ENCODE measurements at places on chromosomes 7 and 10. TPM values are rescaled to one million over a fixed set of nuclear protein-coding genes. Genes with fewer than 3 reads are reported as not detected.

DNA sequence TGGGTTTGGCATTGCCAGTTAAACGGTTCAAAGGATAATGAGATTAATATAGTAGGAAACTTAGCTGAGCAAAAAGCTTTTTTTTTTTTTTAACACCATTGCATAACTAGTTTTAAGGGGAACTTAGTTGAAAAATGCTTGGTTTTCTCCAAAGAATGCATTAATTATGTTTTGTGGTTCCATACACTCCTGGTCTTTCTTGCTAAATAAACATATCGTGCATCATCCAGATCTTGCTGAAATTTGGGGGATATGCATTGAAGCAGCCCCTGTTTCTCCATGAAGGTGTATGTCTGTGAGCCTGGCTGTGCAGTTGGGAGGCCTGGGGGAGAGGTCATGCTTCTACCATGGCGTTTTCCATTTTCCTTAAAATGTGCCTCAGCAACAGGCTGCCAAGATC lies 558.2 kb upstream of the GALNT17 start:
- DNase-seq = no peak

DNA sequence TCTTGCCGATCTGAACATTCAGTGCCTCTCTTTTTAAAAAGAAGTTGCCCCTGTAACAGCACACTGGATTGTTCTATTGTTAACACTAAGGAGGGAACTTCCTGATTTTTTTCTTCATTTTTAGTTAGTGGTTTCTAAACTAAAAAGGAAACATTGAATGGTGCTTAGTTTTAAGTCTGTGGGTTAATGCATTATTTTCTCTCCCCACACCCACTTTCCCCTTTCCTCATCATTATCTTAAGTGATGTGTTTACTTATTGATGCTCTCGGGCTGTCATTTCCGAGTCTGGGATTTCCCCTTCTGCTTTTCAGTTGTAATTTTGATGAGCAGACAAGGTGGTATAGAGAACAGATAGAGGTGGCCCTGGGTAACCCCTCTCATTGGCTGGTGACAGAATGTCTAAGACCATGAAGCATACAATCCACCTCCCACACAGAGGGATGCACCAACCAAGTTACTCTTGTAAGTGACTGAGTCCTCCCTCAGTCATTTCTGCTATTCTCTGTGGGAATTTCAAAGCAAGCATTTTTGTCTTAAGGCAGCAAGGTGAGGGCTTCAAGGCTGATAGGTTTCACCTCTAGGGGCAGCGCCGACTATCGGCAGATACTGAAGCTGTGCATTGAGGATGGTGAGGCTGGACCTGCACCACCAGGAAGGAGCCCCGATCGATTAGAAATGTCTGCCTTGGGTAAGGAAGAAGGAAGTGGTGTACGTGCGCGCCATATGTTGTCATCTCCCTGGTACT lies 49.5 kb downstream of the CHN2 start:
- peak; percentile 19 for DNase-seq

The CCDC3 gene
- 1.1 TPM for total RNA-seq

DNA sequence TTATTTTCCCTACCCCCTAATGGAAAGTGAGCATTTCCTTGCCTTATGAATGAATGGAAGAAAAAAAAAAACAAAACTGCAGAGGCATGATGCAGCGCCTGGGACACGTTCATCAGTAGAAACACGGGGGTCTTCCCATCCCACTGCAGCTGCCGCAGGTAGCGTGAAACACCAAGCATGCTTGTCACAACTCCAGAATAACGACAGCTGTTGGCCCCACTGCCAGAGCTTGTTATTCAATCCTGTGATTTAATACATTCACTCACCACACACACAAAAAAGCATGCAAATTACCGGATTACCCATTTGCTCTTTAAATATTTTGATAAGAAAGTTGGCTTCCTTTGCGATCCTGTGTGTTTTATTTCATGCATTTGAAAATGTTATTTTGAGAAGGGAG lies 48.4 kb upstream of the GNA12 start:
- DNase-seq = peak; percentile 31

GRCh38 chr7:30874656-30875302 lies 36.9 kb upstream of the AQP1 start:
- DNase-seq = peak; percentile 34

The VAX1 gene
- 1.0 TPM for total RNA-seq
